ENCODE measurements at places on chromosomes 5 and 9.

GRCh38 chr9:4365055-4365454, 65.2 kb upstream of the GLIS3 start:
- no peak for DNase-seq

GRCh38 chr5:65125591-65126541, 355.9 kb downstream of the ADAMTS6 start:
- no peak for DNase-seq

GRCh38 chr5:166595274-166595951, 1696.0 kb upstream of the WWC1 start:
- no peak for DNase-seq

- no peak for DNase-seq
Observed at GRCh38 chr5:56123531-56124243, 109.4 kb downstream of the ANKRD55 start.

DNA sequence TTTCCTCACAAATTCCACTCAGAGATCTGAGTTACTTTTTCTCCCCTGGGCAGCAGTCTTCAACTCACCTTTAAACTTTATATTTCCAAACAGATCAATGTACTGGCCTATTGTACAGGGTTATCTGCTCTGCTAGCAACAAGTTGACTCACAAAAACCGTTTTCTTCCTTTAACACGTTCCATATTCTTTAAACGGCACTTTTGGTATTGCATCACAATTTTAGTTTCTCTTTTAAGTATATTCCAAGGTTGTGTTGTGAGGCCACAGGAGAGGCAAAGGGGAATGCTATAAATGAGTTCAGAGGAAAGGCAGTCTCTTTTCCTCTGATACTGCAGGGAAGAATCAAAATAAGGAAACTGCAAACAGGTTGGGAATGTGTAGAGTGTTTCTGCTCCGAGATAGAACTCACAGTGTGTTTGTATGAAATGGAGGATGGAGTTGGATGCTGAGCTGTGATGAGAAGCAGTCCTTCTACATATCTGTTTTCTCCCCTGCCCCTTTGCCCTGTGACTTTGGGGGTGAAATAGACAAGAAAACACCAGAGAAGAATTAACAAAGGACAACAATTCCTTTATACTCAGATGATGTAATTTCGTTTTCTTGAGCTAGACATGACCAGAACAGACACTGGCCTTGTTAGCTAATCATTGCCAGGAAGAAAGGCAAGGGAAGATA, 9.9 kb upstream of the ALDOB start:
- no peak for DNase-seq

DNA sequence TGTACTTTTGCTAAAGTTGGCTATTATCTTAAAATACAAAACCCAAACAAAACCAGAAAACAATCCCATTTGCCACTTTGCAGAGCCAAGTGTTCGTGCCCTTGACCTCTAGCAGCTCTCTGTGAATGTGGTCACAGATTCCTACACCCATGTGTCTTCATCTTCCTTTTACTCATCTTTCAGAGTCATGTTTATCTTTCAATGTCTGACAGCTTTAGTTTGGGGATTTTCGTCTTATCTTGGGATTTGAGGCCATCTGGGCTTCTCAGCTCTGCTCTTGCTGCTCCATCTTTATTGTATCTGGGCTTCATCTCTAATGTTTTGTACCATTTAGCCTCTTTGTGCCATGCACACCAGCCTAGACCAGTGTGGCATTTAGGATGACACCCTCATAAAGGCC, 81.0 kb downstream of the DAPK1 start:
- no peak for DNase-seq

- no peak for DNase-seq
Observed at GRCh38 chr5:79846198-79846521, 144.9 kb downstream of the MTX3 start.

- no peak for DNase-seq
Observed at GRCh38 chr9:137828527-137829259, 48.9 kb upstream of the CACNA1B start.

- DNase-seq: no peak
Observed at GRCh38 chr5:65791712-65792673, 70.0 kb downstream of the NLN start.

- DNase-seq: no peak
Observed at GRCh38 chr5:173960986-173961385, 28.0 kb upstream of the C5orf47 start.

- no peak for DNase-seq
Observed at GRCh38 chr5:167821151-167821550, 470.3 kb upstream of the WWC1 start.

- DNase-seq: no peak
Observed at GRCh38 chr5:181186986-181187499, 18.0 kb downstream of the TRIM7 start.

GRCh38 chr9:88803546-88804253, 187.6 kb upstream of the S1PR3 start:
- DNase-seq: no peak

DNA sequence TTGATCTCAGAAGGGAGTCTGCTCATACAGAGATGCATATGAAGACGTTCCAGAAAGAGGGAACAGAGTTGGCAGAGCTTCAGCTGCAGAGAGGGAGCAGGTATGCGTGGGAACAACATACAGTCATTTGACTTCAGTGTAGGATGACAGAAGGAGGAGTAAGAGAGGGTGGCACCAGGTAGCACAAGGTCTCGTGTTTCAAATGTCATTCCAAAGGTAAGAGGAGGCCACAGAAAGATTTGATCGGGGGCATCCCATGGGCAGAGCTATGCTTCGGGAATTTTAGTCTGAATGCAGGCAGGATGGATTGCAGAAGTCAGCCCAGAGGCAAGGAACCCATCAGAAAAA, 367.1 kb downstream of the CDK5RAP2 start:
- no peak for DNase-seq

DNA sequence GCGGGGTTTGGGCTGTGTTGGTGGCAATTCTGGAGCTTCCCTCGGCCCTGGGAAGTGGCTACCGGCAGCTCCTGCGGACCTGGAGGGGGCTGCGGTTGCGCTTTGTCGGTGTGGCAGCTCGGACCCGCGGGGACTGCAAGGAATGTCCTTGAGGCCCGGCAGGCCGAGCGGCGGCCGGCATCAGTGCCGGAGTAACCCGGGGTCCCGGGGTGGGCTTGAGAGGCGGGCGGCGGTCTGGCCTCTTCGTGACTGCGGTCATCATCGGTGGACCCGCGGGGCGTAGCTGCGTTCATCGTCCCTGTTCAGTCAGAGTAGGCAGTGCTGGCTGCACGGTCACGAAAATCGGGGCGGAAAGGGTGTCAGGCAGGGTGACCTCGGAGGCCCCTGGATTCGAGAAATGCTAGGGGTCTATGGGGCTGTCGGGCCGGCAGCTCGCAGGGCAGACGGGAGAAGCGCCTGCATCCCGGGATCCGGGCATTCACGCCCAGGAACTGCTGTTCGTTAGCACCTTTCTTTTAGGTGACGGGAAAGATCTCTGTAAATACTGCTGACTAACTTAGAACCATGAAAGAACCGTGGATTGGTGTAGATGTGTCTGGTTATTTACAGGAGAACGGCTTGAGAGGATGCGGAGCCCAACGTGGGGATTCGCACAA, 474 bp downstream of the HMGCR start:
- no peak for DNase-seq

- no peak for DNase-seq
Observed at GRCh38 chr9:115849679-115850412, 303.7 kb upstream of the PAPPA start.

DNA sequence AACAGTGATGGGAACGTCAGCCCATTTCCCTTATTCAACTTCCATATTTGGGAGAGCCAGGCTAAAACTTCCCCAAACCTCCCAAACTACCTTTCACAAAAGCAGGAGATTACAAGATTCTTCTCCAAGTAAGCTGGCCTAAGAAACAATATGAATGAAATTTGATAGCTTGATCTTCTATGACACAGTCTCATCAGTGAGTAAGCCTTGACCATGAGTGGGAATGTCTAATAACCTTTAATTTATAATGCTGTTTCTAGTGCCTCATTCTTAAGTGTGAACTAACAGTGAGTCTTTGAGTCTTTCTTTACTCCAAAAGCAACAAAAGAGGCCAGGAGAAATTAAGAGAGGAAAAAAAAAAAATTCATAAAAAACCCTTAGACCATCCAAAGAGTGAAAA, 1379.9 kb downstream of the EFNA5 start:
- no peak for DNase-seq

- no peak for DNase-seq
Observed at GRCh38 chr5:165325221-165325620, 1819.8 kb downstream of the MAT2B start.
